Heart left ventricle (tissue), 16 donors: ENCODE measurements at places on chromosomes 5 and 9. TPM values are rescaled to one million over a fixed set of nuclear protein-coding genes. Genes with fewer than 3 reads are reported as not detected.

The GRXCR2 gene
- polyA plus RNA-seq, result 0.80 TPM

The GLRA1 gene
- not detected for polyA plus RNA-seq

The TNFSF15 gene
- not detected for polyA plus RNA-seq

DNA sequence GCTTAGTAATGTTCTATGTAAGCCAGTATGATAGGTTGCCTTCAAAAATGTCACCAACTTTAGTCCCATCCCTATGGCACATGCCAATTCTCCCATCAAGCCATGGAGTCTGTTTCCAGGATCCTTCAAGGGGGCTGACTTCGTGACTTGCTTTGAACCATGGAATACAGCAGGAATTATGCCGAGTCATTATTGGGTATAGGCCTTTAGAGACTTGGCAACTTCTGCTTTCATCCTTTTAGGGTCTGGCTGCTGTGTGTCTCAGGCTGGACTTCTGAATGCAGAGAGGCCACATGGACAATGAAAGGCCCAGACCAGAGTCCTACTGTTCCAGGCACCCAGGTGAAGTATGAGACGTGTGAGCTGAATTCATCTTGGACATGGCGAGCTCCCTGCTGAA, 109.8 kb downstream of the DENND1A start:
- DNase-seq, result no peak

DNA sequence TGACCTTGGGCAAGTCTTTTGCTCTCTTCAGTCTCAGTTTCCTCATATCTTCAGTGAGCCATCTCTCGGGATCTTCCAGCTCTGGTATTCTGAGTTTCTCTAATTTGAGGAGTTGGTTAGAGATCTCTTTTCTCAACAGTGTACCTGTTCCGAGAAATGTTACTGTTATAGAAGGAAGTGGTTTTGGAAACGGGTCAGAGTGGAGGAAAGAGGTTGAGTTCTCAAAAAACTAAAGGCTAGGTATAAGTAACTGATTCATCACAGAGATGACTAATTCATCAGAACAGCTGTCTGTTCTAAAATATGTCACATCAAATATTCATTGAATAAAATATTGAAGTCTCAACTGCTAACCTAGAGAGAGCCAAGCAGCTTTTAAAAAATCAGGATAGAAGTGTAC, 106.6 kb downstream of the PALM2AKAP2 start:
- no peak for DNase-seq

DNA sequence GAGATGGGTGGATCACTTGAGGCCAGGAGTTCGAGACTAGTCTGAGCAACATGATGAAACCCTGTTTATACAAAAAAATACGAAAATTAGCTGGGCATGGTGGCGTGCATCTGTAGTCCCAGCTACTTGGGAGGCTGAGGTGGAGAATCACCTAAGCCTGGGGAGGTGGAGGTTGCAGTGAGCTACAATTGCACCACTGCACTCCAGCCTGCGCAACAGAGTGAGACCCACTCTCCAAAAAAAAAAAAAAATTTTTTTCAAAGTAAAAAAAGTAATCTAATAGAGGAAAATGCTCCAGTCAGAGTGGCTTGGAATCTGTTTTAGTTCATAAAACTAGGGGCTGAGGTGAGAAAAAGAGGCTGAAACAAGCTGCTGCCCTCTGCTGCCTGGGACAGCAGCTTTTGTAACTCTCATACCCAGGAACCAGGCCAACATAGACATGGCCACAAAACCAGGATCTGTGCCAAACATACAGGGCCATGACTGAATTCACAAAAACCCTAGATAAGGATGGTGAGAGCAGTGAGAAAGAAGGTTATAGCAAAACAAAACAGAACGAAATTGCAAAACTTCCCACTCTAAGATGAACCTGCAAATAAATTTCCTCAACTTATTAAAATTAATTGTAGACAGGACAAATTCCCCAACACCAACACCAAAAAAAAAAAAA, 13.1 kb upstream of the DCAF12 start:
- peak; percentile 75 for DNase-seq
